ENCODE measurements at places on chromosomes 4 and X. TPM values are rescaled to one million over a fixed set of nuclear protein-coding genes. Genes with fewer than 3 reads are reported as not detected.
A peak's percentile ranks its signal among the peaks of the same experiment; 100 is the strongest.

RBM3 gene
- 135 TPM for total RNA-seq

ATOH1 gene
- total RNA-seq: not detected

CCSER1 gene
- 6.6 TPM for total RNA-seq

VGLL1 gene
- total RNA-seq: not detected

EDA2R gene
- total RNA-seq: 0.38 TPM

COX7B gene
- total RNA-seq: 541 TPM

CXCL3 gene
- 1.3 TPM for total RNA-seq

DNA sequence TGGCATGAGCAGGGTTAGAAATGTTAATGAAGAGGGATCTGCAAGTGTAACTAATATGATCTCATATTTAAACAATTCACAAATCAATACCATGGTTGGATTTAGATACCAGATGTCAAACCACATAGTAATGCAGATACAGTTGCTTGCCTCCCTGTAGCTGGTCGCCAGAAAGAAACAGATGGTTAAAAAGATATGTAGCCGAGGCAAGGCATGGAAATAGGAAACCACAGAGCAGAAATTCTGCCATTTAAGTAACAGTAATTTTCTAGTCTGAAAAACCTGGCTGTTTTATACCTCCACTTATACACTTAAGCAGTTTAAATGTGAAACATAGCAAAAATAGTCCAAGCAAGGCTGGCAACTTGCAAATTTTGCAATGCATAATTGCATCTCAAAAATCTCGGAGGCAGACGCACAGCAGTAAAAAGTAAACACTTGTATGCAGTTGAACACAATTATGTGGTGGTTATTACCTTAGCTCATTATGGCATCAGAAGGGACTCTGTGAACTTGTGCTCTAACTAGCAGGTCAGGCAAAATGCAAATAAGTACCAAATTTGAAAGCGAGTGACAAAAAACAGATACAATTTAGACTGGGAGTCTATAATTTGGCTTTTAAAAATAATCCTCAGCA, 126.8 kb downstream of the NAA11 start:
- DNase-seq: peak; percentile 83

DNA sequence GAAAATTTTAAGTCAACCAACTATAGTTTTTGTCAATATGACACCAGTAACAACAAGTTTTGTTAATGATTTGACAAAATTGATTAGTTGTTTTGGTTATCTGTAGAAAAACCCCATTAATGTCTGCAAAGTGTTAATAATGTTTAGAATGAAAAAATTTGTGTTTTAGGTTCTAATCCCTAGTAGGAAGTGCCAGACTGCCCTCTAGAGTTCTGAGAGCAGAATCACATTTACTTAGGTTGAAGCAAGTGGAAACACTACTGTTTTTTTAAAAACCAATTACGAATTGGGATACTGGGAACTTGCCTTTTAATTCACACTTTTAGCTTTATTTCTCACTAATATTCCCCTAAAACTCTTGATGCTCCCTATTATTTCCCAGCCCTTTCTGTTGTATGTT, 101.1 kb upstream of the CYLC1 start:
- DNase-seq: no peak

DNA sequence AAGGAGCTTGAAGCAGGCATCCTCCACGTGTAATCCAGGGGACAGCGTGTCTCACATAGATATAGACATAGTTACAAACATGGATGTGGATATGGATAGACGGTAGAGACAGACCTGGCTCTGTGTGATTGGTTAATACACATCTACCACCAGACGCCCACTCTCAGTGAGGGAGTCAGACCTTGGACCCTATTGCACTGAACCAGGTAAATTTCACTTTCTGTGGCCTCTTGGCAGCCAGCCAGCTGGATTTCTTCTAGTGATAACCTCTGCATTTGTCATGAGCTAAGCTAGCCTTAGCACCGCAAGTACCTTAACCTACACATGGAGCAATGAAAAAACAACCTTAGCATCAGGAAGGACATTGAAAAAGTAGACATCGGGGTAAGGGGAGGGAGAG, 79.2 kb upstream of the ACSL4 start:
- no peak for DNase-seq

- peak; percentile 82 for DNase-seq
Measured at GRCh38 chrX:48475774-48476577, at the start of gene FTSJ1. Gene FTSJ1 (plus strand): TSS chrX:48476199. CDS start chrX:48478048, 1,849 bp downstream.

DNA sequence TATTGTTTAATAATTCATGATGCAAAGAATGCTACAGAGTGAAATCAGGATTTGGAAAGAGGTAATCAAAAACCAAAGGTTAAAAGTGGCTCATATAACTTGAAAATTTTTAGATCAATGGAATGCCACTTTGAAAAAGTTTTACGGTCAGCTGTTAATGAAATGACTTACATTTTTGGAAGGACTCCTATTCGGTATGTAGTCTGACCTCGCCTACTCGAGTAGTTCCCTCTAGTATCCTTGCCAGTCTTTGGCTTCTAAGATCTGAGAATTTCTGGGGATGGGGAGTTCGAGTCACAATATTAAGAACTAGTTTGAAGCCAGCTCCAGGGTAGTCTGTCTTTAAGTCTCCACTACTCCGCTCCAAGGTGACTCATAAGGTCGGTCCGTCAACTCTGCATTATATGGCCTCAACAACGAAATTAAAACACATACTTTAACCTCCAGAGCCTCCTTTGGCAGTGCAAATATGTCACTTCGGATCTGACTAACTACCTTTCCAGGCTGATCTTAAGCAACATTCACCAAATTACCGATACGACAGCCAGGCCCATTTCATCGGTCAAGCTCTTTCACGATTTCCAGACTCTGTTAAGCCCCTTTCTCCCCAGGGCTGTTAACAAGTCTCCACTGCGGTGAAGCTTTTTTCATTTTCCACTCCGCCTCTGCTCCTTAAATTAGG, 733 bp upstream of the NAA15 start:
- DNase-seq: no peak

- DNase-seq: no peak
Measured at GRCh38 chr4:3705236-3705987, 60.8 kb upstream of the ADRA2C start.

DNA sequence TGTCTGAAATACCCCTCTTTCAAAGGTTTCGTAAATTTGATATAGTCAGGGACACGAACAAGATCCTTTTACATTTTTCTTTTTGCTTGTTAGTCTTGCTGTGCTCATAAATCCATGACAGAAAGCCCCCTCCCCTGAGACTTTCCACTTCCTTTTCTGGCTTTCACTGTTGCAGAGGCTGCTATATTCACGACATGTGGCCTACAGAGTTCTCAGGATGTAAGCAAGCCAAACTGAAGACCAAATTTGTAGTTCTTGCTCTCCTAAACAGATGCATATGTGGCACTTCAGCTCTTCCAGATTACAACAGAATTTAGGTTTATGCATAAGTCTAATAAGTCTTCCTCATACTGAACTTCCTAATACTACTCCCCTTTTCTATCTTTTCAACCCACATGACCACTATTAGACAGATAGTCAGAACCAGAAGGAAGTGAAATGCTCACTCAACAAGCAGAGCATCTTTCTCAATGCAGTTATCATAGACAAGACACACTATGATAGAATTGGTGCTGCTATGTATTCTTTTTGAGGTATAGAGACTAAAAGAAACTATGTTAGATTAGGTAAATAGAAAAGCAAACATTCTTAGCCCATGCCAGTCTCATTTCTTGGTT, 15.0 kb downstream of the BTK start:
- no peak for DNase-seq

- no peak for DNase-seq
Measured at GRCh38 chrX:13265549-13266132, 54.2 kb downstream of the ATXN3L start.

- no peak for DNase-seq
Measured at GRCh38 chr4:152981278-152981677, 45.2 kb downstream of the FHDC1 start.

DNA sequence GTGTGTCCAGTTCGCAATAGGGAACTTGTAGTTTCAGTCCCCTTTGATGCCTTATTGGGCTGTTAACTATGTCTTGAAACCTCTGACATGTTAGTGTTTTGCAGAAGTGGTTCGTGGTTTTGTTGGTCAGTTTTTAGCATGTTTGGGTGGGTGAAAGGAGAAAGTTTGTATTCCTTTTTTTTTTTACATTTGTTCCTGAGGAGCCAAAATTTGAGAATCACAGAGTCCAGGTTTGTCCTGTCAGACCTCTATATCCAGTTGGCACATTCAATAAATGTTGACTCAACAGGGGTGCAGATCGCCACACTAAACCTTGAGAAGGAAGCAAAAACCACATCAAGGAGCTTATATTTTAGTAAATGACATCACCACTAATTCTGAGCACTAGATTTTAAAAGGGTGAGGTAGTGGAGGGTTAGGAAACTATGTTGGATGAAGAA, 26.2 kb downstream of the DLG3 start:
- DNase-seq: peak; percentile 33

- DNase-seq: no peak
Measured at GRCh38 chrX:20947411-20947912, 426.8 kb upstream of the CNKSR2 start.

DNA sequence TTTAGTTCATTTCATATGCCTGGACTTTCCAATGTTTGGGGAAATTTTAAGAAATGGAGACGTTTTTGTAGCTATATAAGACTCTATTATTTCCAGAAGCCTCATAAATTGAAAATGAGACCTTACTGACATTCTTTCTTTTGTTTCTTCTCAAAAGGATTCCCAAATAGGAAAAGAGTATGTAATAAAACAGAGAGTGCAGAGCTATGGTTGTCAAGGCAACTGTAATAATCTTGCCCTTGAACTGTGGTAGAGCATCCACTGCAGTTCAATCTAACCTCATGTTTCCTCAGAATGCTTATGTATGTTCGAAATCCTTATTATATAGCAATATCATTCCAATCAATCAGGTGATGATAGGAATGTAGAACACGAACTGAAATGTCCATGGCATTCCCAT, 54.1 kb downstream of the AMELX start:
- no peak for DNase-seq

DNA sequence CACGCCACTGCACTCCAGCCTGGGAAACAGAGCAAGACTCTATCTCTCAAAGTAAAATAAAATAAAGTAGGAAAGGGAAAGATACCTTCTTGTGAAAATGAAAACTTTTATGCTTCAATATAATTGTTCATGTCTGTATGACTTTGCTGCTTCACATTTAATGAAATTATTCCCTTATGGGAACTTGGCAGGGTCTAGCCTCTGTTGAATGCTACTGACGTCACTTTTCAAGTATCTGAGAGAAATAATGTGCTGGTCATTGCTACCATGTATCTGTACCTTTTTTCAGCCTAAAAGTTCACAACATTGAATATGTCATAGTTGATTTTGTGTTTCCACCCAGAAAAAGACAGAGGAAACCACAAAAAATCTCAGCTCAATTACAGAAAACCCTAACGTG, 65.2 kb downstream of the PRDM5 start:
- no peak for DNase-seq

DNA sequence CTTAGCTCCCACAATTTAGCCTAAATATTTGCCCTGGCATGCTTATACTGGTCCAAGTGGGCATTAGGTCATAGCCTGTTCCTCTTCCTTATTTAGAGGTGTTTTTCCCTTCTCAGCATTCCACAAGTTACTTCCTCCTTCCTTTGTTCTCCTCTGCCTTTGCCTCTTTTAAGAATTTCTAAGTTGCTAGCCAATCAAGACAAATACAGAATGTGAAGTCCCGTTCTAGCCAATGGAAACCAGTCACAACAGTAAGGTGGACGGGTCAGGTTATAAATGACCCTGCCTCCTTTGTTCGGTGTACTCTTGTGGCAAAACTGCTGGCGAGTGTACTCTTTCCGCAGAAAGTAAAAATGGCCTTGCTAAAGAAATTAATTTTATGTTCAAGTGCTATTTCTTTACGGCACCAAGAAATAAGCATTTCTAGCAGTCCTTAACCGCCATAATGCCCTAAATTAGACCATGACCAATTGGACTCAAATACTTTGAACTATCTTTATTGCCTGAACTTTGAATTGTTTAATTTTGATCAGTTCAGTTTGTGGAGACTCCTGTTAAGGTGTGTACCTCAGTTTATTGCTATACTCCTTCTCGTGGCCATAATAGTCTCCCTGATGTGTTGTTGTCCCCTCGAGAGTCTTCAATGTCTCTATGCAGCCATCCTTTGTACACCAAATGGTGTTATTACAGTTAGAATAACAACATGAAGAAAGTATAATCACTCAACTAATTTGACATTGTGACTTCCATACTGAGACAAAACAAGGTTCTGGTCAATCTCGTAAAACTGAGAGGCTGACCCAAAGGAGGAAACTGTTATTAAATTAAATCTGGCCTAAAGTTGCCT, 1.6 kb upstream of the HADH start:
- no peak for DNase-seq

DNA sequence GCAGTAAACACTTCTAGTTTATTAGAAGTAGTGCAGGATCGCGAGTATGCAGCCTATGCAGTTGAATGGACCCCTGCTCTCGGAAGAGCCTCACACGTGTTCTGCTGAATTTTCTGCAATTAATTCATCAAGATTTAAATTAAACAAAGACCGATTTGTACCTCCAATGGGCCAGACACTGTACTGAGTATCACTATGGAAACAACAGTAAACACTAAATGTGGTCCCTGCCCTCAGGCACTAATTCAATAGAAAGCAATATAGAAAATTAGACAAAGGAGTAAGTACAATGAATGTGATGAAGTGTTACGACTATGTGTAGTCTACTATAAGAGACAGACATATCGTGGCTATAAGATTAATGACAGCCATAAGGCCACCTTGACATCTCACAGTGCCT, 740.3 kb upstream of the FRG1 start:
- no peak for DNase-seq

GRCh38 chrX:108114541-108114940, 23.0 kb downstream of the ATG4A start:
- DNase-seq: no peak

DNA sequence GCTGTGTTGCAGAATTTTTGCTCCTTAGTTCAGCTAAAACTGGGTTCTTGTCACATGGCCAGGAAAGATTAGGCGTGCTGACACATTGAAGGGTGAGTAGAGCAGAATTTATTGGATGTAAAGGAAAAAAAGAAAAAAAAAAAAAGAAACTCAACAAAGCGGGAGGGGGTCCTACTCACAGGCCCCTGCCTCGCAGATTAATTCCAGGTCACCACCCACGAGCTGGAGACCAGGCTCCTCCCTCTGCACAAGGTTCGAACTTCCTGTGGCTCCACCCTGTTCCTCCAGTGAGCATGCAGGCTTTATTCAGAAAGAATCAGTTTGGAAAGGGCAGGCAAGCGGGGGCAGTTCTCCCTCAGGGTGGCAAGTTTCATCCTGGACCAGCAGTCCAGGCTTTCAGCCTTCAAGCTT, 17.1 kb downstream of the MGST2 start:
- DNase-seq: no peak

DNA sequence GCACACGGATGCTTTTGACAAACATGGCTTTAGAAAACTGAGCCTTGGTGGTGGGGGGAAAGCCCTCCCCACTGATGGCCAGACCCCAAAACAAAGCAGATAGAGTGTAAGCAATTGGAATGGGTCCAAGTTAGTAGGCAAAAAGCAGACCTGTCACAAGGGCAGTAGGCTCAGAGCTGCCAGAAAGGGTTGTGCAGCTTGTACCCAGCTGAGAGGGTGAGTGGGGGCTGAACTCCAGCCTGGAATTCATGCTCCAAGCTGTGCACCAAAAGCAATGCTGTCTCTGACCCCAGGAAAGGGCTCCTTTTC, 101.1 kb upstream of the TEX13D start:
- DNase-seq: no peak

Measured in SJCRH30 (cell line).